Activated naive CD8-positive, alpha-beta T cell treated with anti-CD3 and anti-CD28 coated beads for 36 hours (primary cell): ENCODE measurements at places on chromosomes 4 and X.

- DNase-seq: no peak
These were observed 383.6 kb downstream of the ADGRL3 start for GRCh38 chr4:61583696-61584095.

GRCh38 chr4:145041378-145041777 lies 56.6 kb downstream of the ANAPC10 start:
- DNase-seq: no peak

DNA sequence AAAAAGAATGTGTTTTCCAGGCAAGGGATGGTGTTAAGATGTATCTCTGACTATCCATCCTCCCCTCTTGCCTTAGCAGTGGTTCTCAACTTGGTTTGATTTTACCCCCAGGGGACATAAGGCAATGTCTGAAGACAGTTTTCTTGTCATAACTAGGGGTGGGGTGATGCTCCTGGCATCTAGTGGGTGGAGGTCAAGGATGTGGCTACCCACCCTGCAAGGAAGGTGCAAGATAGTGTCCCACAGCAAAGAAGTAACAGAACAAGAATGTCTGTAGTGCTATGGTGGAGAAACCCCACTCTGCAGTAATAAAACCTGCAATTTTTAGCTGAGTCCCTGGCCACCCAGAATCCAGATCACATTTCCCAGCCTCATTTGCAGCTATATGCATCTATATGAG lies 81.2 kb upstream of the TBL1X start:
- DNase-seq: no peak

- DNase-seq: no peak
These were observed 7.7 kb upstream of the GALNT7 start for GRCh38 chr4:173160871-173161270.

GRCh38 chr4:30028826-30029225 lies 691.3 kb upstream of the PCDH7 start:
- DNase-seq: no peak

- no peak for DNase-seq
These were observed 565.0 kb downstream of the BCOR start for GRCh38 chrX:39532761-39533160.

DNA sequence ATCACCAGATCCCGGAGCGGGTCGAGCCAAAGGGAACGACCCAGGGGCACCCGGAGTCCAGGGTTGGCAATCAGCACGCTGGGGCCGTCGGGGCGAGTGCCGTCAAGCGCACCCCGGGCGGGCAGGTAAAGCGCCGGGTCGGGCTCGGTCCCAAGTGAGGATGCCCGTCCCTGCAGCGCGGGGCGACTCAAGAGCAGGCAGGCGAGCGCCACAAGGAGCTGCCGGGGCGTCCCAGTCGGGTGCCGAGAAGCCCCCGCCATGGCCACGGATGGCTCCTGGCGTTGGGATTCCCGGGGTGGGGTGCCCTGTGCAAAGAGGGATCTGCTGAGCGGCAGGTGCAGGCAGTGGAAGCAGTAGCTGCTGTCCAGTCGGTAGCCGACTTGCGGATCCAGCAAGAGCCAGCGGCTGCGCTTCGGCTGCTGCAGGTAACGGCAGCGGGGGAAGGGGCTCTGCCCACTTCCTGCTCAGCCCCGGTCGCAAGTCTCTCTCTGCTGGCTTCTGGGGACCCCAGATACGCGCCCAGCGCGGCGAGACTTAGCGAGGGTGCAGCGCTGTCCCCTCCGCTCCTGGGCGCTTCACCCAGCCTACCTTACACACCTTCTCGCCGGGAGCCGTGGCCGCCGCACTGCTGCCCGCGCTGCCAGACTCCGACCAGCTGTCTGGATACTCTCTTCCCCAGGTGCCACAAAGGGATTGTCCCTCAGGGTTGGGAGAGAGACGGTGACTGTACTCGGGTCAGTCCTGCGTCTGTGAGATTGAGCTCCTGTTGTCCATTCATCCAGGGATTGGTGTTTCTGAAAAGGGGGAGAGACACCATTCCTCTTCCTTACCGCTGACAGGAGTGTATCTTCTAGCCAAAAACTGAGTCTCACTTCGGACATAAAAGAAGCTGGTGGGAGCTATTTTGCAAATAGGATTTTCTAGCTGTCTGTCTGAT lies at the start of gene FREM3:
Gene FREM3 (minus strand): TSS at position 260 of the 937 bp plus-strand sequence. CDS start 0 bp downstream, at position 260.
- DNase-seq: peak; percentile 6

GRCh38 chrX:1564750-1565683 lies 26.4 kb upstream of the AKAP17A start:
- no peak for DNase-seq

GRCh38 chr4:3689006-3689405 lies 77.2 kb upstream of the ADRA2C start:
- DNase-seq: no peak

DNA sequence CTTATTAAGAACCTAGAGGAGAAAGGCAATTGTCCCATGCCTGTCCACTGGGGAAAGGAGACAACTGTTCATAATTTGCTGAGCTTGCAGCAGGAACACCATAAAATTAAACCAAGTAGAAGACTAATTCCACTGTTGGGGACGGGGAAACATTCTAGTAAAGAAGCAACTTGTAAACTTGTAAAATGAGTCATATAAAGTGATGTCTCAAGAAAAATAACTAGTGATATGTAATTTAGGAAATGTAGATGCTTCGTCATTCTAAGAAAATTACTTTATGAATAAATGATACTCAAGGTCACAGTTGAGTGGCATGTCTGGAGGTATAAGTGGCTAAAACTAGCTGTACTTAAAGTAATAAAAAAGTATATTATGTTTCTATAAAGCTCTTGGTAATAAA lies 121.2 kb upstream of the MID1 start:
- DNase-seq: no peak

GRCh38 chrX:110178179-110178865 lies 139.6 kb downstream of the AMMECR1 start:
- no peak for DNase-seq

DNA sequence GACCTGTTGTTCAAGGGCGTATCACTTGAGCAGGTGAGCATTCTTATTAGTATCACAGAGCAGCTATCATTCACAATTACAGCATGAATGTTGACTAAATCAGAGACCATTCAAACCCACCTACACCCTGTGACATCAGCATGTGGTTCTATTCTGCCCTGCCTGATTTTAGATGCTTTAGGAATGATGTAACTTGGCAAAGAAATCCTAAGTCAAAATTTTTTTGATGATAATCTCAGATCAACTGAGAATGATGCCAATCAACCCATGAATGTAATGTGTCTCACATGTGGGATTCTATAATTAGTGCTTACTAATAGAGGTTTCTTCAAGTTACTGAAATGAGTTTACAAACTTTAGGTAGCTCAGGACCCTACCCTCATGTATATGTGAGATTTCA lies 13.4 kb upstream of the CHIC2 start:
- no peak for DNase-seq

DNA sequence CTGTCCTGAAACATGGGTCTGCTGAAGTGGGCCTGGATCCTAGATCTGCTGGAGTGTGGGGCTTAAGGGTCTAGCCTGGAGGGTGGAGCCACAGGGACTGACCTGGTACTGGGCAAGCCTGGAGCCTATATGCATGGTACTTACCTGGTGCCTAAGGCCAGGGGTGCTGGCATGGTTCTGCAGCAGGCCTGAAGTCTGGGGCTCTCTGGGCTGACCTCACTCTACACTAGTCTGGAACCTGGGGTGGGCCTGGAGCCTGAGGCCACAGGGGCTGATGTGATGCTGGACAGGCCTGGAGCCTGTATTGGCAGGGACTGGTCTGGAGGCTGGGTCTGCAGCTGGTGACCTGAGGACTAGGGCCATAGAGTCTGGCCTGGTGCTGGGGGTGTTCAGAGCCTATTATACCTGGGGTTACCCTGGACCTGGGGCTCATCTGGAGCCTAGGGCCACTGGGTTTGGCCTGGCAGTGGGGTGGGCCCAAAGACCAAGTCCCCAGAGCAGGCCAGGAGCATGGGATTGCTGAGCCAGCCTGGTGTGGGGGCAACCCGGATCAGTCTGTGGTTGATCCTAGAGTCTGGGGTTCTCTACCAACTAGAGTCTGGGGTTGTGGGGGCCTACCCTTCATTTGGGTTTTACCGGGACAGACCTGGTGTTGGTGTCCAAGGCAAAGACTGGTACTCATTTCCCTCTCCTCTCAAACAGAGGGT lies 179.6 kb downstream of the SLC4A4 start:
- no peak for DNase-seq

GRCh38 chrX:30712214-30712613 lies 59.0 kb downstream of the GK start:
- no peak for DNase-seq

DNA sequence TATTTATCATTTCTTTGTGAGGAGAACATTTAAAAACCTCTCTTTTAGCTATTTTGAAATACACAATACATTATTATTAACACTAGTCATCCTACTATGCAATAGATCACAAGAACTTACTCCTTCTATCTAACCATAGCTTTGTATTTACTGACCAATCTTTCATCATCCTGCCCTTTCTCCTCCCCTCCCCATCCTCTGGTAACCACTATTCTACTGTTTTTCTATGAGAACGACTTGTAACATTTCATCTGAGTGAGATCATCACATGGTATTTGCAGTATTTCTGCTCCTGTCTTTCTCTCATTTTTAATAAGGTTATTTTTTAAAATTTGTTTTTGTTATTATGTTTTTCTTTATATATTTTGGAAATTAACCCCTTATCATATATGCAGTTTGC lies 331.8 kb downstream of the TEX13C start:
- DNase-seq: no peak

DNA sequence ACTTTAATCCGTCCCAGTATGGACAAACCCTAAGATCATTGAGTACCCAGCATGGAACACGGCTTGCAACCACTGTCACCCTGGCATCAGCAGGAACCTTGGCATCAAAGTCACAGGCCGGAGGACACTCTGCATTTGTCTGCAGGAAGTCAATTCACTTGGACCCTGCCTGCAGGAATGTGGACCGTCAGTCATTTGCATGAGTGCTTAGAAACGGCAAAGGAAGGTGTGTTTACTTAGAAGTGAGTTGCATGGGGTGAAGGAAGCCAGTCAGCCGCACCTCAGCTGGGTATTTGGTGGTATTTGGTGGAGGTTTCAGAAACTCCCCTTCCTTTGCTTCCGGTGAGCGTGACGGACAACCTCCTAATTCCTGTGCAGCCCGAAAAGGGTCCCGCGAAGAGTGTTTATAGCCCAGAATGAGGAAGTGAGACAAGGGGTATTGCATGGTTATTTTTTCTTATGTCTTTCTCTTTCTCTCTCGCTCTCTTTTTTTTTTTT lies 15.5 kb downstream of the P2RY8 start:
- peak; percentile 74 for DNase-seq

DNA sequence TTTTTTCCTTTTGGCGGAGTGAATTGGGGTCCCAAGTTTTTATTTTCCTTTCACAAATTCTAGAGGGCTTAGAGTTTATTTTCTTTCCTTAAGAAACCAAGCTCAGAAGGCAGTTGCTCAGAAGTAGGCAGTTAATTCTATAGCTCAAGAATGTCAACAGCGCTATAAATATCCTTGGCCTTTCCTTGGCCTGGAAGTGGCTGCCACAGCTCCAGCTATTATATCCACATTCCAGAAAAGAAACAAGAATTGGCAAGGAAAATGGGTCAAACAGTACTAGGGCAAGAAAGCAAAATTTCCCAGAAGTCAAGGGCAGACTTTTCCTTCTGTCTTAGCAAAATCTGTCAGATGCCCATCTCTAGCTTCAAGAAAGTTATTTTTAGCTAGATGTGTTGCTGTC lies 31.0 kb downstream of the SLC10A6 start:
- no peak for DNase-seq

- DNase-seq: no peak
These were observed 40.6 kb upstream of the PRDX4 start for GRCh38 chrX:23626651-23627050.

DNA sequence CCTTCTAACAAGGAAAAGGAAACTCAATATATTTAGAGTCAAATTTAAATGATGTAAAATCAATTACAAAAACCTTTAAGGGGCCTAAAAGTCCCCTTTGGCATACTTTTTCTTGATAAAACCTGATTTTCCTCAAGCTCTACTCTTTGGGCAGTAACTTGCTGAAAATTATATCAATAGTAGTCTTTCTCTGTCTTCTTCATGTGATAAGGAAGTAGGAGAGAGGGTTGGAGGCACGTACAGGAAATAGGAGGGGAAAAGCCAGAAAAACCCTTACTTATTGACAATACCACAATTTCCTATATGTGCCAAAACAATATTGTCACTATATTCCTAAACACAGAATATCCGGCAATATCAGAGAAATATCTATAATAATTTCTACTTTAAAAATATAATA lies 9.6 kb downstream of the RHOH start:
- no peak for DNase-seq

GRCh38 chrX:27608671-27609070 lies 18.5 kb downstream of the DCAF8L2 start:
- no peak for DNase-seq

- no peak for DNase-seq
These were observed 43.2 kb upstream of the HUWE1 start for GRCh38 chrX:53729751-53730150.

GRCh38 chr4:1767770-1768366 lies 25.2 kb upstream of the FGFR3 start:
- no peak for DNase-seq

DNA sequence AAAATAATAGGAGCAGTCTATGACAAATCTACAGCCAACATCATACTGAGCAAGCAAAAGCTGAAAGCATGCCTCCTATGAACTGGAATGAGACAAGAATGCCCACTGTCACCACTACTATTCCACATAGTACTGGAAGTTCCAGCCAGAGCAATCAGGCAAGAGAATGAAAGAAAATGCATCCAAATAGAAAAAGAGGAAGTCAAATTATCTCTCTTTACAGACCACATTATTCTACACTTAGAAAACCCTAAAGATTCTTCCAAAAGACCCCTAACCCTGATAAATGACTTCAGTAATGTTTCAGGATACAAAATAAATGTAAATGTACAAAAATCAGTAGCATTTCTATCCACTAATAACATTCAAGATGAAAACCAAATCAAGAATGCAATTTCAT lies 249.0 kb downstream of the STK32B start:
- no peak for DNase-seq

DNA sequence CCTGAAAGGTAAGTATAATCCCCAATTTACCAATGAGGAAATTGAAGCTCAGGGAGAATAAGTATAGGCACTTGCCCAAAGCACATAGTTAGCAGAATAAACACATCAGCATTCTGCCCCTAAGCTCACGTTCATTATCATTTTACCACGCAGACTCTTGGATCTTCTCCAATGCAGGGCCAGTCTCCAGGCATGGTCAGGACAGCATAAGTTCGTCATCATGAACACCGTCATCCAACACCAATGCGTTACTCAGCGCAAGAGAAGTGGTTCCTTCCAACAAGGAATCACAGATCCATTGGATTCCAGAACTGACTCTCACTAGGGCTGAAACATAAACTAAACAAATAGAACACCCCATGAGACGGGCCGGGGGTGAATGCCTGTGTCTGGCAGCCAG lies 86.5 kb upstream of the GPM6B start:
- no peak for DNase-seq

DNA sequence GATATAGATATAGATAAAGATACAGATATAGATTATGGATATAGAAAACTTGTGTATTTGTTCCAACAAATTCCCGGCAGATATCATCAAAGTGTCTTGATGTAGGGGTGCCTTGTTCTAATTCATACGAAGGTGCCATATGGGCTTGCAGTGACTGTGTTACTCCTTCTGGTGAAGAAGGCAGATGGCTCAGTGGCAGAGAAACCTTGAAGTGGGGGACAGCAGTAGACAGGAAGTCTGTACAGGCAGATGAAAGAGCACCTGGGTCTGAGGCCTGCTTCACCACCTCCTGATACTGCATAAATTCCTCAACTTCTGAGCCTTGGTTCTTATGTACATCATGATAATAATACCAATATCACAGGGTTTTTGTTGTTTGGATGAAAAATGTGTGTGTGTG lies 179.5 kb upstream of the GATB start:
- DNase-seq: no peak

- no peak for DNase-seq
These were observed 12.6 kb downstream of the AFP start for GRCh38 chr4:73448448-73449203.

GRCh38 chr4:69859140-69859685 lies 732 bp downstream of the SULT1E1 start:
- no peak for DNase-seq
